Stimulated activated CD4-positive, alpha-beta T cell treated with anti-CD3 and anti-CD28 coated beads, Interleukin-1b, Interleukin-23, amount 100 ng/mL, for 4 hours (primary cell): ENCODE measurements at places on chromosomes 3 and 15.

GRCh38 chr3:11562277-11562881 is 81.3 kb downstream of the VGLL4 start:
- DNase-seq: no peak

GRCh38 chr15:101501703-101502373 is 12.3 kb upstream of the PCSK6 start:
- peak; percentile 25 for DNase-seq

DNA sequence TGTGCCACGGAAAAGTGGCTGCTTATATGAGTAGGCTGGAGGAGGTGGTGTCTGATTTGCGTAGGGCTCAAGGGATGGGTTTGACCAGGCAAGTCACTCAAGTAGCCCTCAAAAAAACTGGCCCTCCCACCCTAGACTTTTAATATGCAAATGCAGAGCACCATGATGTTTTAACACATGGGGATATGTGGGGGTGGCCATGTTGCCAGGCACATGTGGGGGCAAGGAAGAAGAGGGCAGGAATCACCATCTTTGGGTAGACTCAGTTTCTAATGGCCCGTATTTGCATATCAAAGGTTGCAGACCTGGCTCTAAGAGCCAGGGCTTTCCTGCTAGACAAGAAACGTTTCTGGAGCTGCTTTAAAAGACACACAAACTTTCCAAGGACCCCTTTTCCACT is 307.2 kb upstream of the NDN start:
- DNase-seq: no peak

DNA sequence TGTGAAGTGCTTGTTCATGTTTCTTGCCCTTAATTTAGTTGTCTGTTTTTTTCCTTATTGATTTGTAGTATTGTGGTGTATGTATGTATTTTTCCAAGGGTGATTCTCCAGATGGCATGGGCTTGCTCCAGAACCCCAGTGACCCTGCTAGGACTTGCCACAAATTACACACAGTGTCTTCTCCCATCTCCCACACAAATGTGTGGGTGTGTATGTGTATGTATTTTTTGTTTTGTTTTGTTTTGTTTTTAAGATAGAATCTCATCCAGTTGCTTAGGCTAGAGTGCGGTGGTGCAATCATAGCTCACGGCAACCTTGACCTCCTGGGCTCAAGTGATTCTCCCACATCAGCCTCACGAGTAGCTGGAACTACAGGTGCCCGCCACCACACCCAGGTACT is 36.2 kb upstream of the ARID3B start:
- no peak for DNase-seq

- no peak for DNase-seq
Observed at GRCh38 chr3:179872842-179873241, 163.9 kb downstream of the PEX5L start.

GRCh38 chr15:77033729-77034671 is 36.9 kb downstream of the TSPAN3 start:
- DNase-seq: no peak

DNA sequence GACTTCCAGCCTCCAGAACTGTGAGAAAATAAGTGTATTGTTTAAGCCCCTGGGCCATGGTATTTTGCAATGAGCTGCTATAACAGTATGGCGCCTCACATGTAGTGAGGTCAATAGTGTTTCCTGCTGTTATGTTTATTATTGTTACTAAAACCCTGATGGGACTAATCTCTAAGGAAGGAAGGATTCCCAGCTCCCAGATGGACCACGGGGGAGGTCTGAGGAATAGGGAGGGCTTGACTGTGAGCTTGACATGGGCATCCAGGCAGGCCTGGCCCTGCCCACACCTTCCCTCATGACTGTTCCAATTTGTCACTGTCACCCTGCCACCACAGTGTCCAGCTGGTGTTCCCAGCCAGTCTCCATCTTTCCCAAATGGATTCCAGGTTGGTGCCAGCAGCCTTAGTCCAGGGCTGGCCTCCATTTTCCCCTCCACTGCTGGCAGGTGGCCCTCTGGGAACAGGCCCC is 14.5 kb upstream of the SLC41A3 start:
- DNase-seq: no peak

DNA sequence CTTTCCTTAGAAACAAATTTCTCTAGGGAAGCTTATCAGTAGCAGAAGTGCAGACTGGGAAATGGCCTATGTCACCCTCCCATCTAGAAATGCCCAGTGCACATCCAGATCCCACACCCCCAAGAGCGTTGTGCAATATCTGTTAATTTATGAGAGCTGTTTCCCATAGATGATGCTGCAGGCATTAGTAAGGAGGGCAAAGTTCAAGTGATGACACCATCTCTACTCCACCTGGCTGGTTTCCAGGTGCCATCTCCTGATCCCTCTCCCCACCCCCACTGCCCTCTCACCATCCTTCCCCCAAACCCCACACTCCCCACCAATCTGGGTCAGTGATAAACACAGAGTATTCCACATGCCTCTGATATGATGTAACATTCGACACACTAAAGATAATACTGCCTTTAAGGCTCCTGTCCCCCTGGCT is 39.4 kb downstream of the AGTR1 start:
- DNase-seq: no peak

DNA sequence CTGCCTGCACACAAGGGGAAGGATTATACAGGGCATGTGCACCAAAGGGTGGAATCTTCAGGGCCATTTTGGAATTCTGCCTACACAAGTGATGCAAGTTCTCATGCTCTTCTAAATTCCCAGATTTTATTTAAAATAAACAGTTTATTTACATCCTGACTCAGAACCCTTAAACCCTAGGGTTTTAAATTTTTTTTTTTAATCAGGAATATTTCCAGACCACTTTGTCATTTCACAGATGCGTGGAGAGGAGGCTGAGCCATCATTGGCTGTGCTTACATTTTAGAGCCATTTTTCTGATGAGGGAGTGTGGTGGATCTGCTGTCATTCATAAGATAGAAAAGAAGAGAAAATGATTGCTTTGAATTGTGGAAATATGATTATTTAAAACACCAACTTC is 65.2 kb upstream of the MNS1 start:
- no peak for DNase-seq

DNA sequence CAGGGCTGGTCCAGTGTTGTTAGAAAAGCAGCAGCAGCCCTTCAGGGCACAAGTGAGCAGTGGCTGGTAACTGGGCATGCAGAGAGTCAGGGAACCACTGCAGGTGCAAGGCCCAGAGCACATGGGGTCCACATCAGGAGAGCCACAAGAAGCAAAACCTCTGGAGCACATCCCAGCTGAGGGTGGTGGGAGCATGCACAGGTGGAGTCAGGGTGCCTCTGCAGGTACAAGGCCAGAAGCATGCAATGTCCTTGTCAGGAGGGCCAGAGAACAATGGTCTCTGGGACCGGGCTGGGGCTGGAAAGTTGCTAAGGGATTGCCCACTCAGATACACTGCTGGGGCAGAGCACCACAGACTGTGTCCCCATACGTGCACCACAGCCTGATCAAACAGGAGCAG is 226.1 kb upstream of the UBE2E2 start:
- no peak for DNase-seq

DNA sequence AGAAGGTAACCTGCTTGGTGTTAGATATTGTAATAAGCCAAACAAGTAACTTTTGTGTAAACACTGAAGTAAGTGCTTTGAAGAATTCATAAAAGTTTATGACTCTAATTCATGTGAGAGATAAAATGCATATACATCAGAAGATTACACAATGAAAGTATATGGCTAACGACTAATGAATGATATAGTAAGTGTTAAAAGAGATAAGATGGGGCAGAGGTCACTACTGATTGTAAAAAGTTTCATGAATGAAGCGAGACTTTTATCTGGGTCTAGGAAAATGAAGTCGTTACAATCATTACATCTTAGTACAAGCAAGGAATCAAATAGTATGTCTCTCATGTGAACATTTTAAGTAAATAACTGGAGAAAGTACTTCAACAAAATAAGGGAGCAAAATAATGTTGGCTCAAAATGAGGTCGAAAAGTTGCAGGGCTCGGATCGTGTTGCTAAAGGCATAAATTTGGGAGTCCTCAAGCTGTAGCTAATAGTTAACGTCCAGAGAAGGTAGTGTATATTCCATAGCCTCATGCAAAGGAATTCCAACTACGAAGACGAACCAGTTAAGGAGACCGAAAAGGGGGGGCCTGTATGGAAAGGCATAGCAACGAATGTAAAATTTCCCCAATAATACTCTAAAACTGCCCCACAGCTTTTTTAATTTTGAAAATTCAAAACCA is 984 bp upstream of the DUT start:
- no peak for DNase-seq

GRCh38 chr3:96209699-96210098 is 604.7 kb upstream of the EPHA6 start:
- no peak for DNase-seq

GRCh38 chr3:49718858-49719213 is 648 bp downstream of the AMIGO3 start:
- DNase-seq: no peak

- DNase-seq: no peak
Observed at GRCh38 chr3:193783166-193783896, 190.3 kb downstream of the OPA1 start.

DNA sequence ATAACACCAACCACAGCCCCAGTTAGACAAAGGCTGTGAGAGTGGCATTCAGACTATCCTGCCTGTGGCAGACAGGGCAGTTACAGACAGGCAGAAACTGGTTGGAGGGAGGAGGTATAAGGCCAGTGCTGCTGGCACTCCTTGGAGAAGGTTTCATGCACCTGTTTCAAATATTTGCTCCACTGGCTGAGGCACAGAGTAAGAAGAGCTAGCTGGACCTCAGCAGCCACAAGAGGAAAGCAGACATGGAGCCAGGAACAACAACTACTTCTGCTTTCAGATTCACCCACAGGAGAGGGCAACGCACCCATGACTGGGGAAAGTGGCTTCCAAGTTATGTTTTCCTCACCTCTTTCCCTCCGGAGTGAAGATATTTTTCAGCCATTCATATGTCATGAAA is 11.5 kb upstream of the PRKAR2A start:
- DNase-seq: no peak

GRCh38 chr3:184784731-184785500 is 27.1 kb upstream of the VPS8 start:
- no peak for DNase-seq

- DNase-seq: no peak
Observed at GRCh38 chr3:195813916-195814640, 2.3 kb upstream of the MUC4 start.

- no peak for DNase-seq
Observed at GRCh38 chr15:88956906-88957305, 43.7 kb upstream of the MFGE8 start.

- no peak for DNase-seq
Observed at GRCh38 chr3:64375737-64376136, 150.5 kb upstream of the PRICKLE2 start.

- DNase-seq: no peak
Observed at GRCh38 chr15:50260969-50261496, 4.5 kb downstream of the HDC start.

GRCh38 chr3:152595975-152596821 is 238.7 kb upstream of the P2RY1 start:
- no peak for DNase-seq

DNA sequence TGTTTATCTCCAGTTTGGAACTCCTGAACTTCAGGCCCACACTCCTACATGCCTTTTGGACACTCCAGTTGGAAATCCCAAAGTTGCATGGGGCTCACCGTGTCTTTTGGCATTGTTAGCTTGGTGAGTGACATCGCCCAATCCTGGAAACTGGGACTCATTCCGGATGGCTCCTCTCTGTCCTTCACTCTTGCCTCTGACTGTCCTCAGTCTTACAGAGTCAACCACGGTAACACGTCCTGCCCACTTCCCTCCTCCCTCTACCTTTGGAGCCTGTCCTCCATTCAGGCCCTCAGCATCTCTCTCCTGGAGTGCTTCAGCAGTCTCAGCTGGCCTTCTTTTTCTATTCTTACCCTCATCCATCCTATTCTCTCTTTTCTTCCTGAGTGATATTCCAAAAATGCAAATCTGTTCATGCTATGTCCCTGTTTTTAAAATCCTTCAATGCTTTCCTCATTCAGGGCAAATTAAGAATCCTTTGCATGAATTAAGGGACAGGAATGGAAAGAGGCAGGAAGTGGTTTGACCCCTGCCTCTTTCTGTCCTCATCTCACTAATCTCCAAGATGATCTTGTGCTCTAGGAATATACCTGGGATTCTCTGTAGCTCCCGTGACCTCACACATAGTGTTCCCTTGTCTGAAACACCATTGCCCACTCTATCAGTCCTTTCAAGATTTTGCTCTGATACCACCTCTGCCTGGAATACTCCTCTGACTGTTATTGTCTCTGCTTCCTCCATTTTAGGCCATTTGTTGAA is 42.5 kb downstream of the LPP start:
- no peak for DNase-seq

GRCh38 chr3:106345353-106346027 is 476.7 kb upstream of the CBLB start:
- no peak for DNase-seq

- DNase-seq: no peak
Observed at GRCh38 chr3:122076491-122077292, 21.5 kb downstream of the CD86 start.

- DNase-seq: no peak
Observed at GRCh38 chr3:4850211-4850927, 128.9 kb upstream of the BHLHE40 start.

DNA sequence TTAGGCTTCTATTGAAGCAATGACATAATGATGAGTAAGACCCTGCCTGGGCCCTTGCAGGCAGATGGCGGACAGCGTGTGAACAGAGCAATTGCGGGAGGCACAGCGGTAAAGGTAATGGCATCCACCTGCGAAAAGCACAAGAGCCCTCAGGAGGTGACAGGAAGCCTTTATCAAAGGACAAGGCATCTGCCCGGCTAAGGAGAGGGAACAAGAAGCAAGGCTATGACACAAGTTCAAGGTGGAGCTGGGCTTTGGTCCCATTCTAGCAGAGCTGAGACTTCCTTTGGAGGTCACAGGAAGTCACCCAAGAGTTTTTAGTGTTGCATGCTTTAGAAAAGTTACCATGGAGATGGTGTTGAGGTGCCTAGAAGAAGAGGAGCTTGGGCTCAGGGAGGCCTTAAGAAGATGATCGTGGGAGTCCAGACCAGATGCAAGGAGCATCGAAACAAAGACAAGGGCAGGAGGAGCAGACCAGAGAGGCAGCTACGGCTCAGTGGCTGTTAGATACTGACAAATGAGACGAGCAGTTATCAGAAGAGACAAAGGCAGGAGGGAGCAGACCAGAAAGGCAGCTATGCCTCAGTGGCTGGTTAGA is 34.5 kb downstream of the OSBPL10 start:
- no peak for DNase-seq

GRCh38 chr3:180959691-180960090 is 29.8 kb downstream of the DNAJC19 start:
- no peak for DNase-seq

GRCh38 chr3:53804697-53805462 is 41.3 kb downstream of the CHDH start:
- no peak for DNase-seq

DNA sequence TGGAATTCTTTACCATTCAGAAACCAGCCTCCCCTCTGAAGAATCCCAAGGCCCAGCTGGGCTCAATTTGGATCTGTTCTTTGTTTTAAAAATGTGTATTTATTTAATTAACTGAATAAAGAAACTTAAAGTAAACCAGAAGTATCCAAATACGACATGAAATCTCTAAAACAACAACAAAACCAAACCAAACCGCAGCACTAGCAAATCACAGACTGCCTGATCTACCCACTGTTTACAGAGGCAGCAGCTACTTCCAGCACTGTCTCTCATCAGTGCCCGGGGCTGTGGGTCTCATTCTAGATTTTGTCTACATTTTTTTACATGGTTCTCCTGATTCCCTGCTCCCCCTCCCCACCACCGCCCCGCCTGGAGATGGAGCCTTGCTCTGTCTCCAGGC is 2.3 kb downstream of the FLNB start:
- no peak for DNase-seq

GRCh38 chr3:30505866-30506520 is 100.4 kb upstream of the TGFBR2 start:
- no peak for DNase-seq

- DNase-seq: no peak
Observed at GRCh38 chr15:62141643-62142588, 23.2 kb downstream of the C2CD4B start.
